Right ventricle myocardium superior (tissue), 1 donor: ENCODE measurements at places on chromosomes 7 and 10. TPM values are rescaled to one million over a fixed set of nuclear protein-coding genes. Genes with fewer than 3 reads are reported as not detected.

GRCh38 chr10:101744267-101744666 lies 31.6 kb downstream of the FGF8 start:
- DNase-seq: no peak

- DNase-seq: no peak
Observed at GRCh38 chr10:73979141-73979808, 18.6 kb upstream of the VCL start.

DNA sequence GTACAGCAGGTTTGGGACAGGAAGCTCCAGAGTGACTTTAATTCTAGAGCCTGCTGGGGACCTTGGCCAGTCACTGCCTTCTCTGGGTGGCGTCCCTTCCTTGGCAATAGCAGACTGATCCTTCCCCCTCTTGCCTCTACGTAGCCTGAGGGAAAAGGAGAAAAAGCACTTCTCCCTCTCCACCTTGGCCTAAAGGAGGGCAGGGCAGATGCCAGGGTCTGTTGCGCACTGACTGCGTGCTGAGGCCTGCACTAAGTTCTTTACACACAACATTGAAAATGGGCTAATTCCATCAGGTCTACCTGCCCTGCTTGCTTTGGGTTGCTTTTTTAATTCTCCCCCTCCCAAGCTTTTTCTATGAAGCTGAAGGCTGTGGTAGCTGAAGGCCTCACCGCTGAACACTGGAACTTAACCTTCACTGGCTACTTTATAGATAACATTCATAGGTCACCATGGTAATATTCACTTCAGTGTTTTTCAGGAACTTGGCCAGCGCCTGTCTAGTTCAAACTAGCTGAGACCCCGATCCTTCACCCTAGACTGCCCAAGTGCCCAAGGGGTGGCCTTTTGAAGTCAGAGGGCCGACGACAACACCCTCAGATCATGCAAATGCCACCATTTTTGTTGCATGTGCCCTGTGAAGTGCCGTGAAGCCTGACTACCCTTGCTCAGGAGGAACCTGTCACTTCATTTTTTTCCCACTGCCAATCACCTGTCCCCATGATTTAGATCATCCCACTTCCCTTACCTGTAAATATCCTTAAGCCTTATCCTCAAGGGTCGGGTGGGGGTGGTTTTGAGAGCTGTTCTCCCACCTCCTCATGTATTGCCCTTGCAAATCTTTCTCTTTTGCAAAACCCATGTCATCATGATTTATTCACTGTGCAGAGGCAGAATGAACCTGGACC lies 28.7 kb downstream of the PRF1 start:
- DNase-seq: no peak

SLC39A12 gene
- total RNA-seq: not detected

ANKRD22 gene
- not detected for total RNA-seq

DNA sequence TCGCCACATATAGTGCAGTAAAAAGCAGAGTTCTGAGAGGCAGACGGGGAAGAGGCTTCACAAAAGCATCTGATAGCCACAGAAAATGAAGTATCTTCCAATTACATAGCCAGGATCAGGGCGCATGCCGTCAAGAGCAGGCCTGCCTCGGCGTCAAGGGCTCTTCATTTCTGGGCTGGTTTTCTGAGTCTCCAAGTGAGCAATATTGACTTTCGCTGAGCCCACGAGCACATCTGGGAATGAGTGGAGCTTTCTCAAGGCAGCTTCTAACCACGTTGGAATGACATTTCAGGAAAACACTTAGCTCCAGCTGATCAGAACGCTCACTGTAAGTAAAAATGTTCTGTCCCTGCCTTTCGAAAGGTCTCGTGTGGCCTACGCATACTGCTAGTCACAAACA lies 51.9 kb downstream of the CLRN3 start:
- no peak for DNase-seq

- no peak for DNase-seq
Observed at GRCh38 chr10:84546609-84547008, 218.2 kb downstream of the CCSER2 start.

PRF1 gene
- 2.2 TPM for total RNA-seq

DNA sequence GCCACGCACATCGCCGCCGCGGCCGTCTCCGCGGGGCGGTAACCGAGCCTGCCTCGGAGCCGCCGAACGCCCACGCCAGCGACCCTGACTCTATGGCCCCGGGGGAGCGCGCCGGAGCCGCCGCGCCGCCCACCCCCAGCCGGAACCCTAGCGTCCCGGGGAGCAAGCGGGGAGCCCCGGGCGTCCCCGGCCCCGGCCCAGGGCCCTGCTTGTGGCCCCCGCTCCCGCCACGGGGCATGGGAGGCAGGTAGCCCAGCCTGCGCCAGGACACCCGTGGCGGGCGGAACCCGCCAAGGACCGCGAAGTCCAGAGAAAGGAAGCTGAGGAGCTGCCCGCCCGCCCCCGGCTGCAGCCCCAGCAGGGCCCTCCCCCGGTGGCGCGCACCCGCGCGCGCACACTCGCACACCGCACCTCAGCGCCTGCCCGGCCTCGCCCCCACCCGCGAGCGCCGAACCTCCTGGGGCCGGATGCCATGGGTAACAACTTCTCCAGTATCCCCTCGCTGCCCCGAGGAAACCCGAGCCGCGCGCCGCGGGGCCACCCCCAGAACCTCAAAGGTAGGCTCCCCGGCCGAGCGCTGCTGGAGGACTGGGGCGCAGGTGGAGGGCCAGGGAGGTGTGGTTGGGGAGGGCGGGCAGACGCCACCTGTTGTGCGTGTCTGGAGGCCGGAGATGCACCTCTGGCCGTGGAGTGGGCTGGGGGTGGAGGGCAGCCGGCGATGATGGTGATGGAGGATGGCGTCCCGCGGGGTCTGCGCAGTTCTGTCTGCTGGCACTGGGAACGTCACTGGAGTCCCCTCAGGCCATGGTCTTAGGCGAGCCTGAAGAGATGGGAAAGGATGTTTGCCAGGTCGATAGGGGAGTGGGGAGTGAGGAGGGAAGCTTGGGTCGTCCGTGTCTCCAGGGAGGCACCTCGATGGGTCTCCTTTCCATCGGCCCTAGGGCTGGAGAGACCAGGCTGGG lies 692 bp downstream of the NEURL1 start:
- no peak for DNase-seq

DNA sequence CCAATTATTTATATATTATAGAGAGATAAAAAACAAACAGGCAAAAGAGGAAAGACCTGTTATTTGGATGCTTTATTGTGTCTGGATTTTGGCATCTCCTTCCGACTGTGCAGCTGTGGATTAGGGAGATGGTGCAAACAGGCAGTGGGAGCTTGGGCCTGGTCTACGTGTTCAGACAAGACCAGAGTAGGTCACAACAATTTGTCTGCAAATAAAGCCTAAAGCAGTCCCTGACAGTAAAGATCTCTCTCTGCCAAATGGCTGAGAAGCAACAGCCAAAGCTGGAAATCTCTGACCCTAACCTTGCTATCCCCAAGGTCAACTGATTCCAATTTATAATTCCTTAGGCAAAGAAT lies 82.0 kb downstream of the ABLIM1 start:
- DNase-seq: no peak

DNA sequence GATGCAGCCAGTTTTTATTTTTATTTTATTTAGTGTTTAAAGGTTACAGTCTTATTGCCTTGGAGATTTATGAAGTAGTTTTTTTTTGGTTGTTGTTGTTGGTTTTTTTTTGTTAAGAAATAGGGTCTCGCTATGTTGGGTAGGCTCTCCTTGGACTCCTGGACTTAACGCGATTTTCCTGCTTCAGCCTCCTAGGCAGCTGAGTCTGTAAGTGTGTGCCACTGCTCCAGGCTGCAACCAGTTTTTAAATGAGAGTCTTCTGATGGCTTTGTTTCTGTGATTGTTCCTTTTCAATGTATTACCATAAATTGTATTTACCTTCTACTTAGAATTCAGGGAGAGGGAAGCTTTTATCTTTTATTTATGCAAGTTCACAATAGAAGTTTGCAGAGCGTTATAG lies 62.8 kb downstream of the BICC1 start:
- no peak for DNase-seq

LIPF gene
- not detected for total RNA-seq

CYP26C1 gene
- 0.05 TPM for total RNA-seq

FAM241B gene
- 3.3 TPM for total RNA-seq

GRCh38 chr7:101950450-101951119 lies 133.2 kb downstream of the CUX1 start:
- no peak for DNase-seq

VGF gene
- total RNA-seq: not detected

GRCh38 chr10:132544744-132545658 lies 7.4 kb downstream of the INPP5A start:
- peak; percentile 43 for DNase-seq

- DNase-seq: no peak
Observed at GRCh38 chr7:111238886-111239285, 148.0 kb downstream of the LRRN3 start.

- no peak for DNase-seq
Observed at GRCh38 chr10:74081192-74081803, 69.3 kb downstream of the AP3M1 start.

CLDN4 gene
- 0.11 TPM for total RNA-seq

GRCh38 chr10:34049469-34049868 lies 715.0 kb upstream of the NRP1 start:
- DNase-seq: no peak

DNA sequence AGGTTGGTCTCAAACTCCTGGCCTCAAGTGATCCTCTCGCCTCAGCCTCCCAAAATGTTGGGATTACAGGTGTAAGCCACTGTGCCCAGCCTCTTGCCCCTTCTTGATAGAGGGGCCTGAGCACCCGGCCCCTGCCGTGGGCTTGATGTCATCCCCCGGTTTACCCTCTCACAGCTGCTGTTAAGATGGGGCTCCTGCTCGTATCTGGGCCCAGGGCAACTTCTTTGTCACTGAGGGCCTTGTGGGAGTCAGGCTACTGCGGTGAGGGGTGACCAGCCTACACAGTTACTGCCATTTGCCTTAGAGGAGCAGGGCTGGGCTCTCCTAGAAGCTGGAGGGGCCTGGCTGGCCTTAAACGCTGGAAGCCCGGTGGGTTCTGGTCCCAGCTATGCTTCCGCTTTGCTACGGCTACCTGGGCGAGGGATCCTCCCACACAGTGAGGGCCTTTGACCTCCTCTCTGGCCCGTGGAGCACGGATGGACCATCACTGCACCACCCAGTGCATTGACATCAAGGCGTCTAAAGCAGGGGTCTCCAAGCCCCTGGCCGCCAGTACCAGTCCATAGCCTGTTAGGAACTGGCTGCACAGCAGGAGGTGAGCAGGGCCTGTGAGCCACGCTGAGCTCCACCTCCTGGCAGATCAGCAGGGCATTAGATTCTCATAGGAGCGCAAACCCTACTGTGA lies 1.1 kb upstream of the TMEM130 start:
- no peak for DNase-seq

ZNF365 gene
- not detected for total RNA-seq

TSPAN33 gene
- 11.8 TPM for total RNA-seq

- DNase-seq: peak; percentile 50
Observed at GRCh38 chr7:143172354-143172753, 10.9 kb upstream of the TAS2R39 start.

GRCh38 chr10:6755781-6756460 lies 175.8 kb upstream of the PRKCQ start:
- no peak for DNase-seq

DNA sequence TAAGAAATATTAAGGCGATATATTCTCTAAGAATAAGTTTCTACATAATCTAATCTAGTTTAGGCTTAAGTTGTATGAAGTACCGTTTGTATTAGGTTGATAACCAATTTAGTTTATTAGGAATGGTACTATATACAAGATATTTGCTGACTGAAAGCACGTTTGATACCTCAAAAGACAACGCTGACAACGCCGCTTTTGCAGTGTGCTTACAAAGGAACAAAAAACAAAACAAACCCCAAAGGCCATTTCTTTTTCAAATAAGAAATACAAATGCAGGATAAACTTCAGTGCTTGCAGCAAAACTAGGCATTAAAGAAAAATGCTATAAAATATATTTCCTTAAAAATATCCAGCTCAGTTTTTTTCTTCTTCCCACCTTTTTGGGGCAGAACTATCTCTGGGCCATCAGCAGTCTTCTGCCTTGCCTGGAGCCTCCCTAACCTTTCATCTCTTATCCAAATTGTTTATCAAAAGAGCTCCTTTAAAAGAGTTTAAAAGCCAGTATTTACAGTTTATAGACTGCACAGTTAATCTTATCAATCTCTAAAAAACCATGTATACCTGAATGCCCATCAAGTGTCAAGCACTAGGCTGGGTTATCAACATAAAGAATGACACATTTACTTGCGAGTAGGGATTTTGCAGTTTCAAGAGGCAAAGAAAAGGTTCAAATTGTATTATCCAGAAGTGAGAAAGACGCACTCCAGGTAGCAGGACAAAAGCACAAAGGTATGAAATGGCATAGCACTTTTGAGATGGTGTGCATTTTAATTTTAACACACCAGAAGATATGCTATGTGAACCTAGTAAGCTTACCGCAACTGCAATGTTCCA lies 4.1 kb upstream of the KMT2E start:
- DNase-seq: peak; percentile 33

- no peak for DNase-seq
Observed at GRCh38 chr10:49408519-49409306, 12.8 kb upstream of the DRGX start.

GRCh38 chr10:111130471-111130870 lies 53.6 kb downstream of the ADRA2A start:
- DNase-seq: no peak

NAT16 gene
- not detected for total RNA-seq

DNA sequence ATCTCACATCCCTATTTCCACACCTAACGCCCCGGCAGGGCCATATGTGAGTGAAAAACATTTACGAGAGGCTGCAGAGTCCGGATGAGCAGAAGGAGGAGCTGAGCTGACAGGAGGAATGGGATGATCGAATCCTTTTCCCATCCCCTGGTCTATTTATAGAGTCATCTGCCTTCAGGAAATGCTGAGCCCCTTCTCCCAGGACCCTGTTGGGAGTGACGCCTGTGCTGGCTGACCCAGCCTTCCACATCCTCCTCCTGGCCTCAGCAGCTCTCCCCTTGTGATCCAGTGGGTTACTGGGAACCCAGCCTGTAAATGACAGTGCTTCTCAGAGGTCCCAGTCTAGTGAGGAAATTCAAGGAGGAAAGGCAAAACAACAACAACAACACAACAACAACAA lies 16.6 kb downstream of the DENND2A start:
- no peak for DNase-seq

DNA sequence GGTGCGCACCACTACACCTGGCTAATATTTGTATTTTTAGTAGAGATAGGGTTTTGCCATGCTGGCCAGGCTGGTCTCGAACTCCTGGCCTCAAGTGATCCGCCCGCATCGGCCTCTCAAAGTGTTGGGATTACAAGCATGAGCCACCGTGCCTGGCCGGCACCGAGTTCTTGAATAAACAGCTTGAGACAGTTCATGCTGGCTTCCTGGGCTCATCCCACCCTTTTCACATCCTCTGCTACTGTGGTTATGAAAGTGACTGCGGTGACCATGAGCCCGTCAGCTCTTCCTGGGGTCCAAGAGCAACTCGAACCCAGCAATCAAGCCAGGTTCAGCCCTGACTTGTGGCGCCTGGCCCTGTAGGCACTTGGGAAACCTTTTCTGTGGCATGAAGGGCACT lies 38.7 kb downstream of the HIP1 start:
- no peak for DNase-seq

- DNase-seq: no peak
Observed at GRCh38 chr10:52469970-52470705, 156.1 kb downstream of the DKK1 start.
